ENCODE measurements at places on chromosomes 3 and 15. TPM values are rescaled to one million over a fixed set of nuclear protein-coding genes. Genes with fewer than 3 reads are reported as not detected.

The NFKBIZ gene
- 198 TPM for total RNA-seq

- no peak for DNase-seq
These were observed at the start of gene TNFSF10 for GRCh38 chr3:172522871-172523818. TSS of gene TNFSF10 (minus strand) at chr3:172523430. CDS start at chr3:172523384, 46 bp downstream.

GRCh38 chr15:38065721-38066345 is 131.4 kb downstream of the TMCO5A start:
- DNase-seq = no peak

DNA sequence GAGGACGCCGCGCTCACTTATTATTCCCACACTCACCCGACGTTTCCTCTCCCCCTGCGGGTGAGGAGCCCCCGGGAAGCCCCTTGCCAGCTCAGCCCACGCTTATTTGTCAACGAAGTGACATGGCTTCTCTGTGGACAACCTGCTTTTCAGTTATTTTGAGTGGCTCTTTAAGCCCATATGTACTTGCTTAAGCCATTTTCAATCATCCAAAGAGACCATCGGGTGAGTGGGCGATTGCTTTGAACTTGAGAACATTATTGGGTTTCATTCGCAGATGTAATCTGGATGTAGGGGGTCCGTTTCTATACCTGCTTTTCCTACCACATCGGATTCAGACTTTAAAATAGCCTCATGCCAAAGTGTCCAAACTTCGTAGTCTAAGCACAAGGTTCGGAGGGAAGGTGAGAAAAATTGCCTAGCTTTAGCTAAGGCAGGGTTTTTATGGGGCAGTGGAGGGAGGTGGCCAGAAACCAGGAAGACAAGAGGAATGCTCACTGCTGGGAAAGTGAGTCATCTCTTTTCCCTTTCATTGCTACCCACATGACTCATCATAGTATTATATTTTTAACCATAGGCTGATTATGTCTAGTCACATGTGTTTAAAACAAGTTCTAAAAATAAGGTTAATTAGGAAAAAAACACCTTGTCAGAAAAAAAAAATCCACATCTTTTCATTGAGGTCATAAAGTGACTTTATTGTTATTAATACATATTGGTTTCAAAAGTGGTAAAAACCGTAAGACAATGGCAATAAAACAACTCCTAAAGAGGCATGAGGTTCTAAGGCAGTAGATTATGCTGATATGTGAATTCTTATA is 773.1 kb upstream of the NR2F2 start:
- DNase-seq = peak; percentile 55

The SH2D7 gene
- total RNA-seq = not detected

The LRRN1 gene
- 6.6 TPM for total RNA-seq

DNA sequence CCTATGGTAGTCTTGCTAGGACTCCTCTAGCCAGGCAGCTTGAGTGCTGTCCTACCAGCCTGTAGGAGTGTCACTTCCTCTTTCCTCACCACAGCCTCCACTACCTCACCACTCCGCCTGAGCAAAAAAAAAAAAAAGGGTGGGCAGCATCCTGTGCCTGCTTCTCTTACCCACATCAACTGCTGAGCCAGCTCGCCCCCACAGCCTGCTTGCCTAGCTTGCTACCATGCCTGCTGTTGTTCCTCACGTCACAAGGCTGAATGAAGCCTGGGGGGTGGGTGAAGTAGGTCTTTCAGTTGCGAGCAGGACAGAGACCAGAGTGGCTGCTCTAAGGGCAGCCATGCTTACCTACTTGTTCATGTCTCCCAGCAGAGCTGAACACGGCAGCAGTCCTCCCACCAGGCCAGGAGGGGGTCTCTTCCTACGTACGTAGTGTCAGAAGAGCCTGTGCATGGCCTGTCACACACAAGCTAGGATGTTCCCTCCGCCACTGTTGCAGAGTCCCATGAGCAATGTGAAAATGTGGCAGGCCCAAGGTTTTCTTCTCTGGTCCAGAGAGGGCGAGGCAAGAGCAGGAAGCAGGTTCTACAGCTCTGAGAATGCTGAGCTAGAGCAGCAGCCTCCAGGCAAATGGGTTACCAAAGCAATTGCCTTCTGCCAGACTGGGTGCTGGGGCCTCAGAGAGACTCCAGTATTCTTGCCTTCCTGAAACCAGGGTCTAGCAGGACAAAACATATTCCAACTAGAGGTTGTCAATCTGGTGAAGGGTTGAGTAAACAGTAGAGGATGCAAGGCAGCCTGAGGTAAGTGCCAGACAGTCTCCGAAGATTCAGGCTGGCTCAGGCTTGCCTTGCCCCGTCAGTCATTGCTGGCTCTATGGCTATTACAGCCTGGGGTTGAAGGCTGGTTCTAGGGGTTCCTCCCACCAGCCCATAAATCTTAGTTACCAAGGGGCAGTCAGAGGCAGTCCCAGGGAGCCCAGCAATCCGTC is 8.1 kb downstream of the PPM1M start:
- DNase-seq = peak; percentile 78

The GASK1A gene
- 12.2 TPM for total RNA-seq

DNA sequence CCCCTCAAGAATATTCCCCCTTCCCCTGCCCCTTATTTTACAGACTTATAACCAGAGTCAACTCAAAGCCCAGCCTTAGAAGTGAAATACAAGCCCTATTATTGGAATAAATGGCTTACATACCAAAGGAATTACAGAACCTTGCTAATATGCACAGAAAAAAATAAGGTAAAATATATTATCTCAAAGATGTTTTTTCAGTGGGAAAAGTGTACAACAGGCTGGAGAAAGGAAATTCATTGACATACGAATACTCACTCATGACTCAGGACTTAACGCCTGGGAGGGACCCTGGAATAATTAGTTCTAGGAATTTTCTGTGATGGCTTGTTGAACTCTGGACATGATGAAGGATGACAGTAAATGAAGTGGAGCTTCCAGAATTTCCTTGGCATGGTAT is 27.0 kb downstream of the ARL14 start:
- no peak for DNase-seq

The NDUFB5 gene
- total RNA-seq = 32.5 TPM

DNA sequence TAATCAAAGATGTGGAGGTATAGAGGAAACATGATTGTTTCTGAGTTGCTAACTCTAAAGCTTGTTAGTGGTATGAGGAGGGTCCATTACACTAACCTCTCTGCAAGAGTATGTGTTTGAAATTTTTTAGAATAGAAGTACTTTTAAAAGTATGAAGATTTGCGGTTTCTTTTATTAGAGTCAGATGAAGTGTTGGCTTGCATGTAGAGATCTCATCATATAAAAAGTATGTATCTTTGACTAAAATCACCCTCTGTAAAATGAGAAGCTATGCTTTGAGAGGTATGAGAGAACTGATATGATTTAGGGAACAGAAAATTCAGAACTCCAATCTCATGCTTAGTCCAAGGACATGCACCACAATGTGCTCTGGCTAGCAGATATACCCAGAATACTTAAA is 140.4 kb upstream of the MBNL1 start:
- no peak for DNase-seq

DNA sequence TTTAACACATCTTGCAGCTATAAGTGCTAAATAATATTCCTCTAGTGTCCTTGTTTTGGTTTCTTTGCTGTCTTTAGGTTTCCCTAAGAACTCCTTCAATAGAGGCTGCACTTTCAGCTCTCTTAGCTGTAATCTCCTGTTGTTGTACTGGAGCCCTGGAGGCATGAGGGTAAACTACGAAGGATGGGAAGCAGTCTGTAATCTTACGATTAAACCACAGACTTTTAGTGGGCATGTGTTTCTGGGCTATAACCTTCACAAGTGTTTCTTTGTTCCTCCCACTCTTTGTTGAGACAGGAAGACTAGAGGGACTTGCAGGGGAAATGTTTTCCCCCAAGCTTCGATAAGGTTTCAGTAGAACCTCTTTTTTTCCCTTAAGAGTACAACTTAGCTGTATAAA is 1058.1 kb downstream of the NSUN3 start:
- no peak for DNase-seq

GRCh38 chr15:59131456-59131855 is 26.5 kb downstream of the CCNB2 start:
- no peak for DNase-seq

The ACTRT3 gene
- 1.6 TPM for total RNA-seq

The MOBP gene
- total RNA-seq = 0.23 TPM

DNA sequence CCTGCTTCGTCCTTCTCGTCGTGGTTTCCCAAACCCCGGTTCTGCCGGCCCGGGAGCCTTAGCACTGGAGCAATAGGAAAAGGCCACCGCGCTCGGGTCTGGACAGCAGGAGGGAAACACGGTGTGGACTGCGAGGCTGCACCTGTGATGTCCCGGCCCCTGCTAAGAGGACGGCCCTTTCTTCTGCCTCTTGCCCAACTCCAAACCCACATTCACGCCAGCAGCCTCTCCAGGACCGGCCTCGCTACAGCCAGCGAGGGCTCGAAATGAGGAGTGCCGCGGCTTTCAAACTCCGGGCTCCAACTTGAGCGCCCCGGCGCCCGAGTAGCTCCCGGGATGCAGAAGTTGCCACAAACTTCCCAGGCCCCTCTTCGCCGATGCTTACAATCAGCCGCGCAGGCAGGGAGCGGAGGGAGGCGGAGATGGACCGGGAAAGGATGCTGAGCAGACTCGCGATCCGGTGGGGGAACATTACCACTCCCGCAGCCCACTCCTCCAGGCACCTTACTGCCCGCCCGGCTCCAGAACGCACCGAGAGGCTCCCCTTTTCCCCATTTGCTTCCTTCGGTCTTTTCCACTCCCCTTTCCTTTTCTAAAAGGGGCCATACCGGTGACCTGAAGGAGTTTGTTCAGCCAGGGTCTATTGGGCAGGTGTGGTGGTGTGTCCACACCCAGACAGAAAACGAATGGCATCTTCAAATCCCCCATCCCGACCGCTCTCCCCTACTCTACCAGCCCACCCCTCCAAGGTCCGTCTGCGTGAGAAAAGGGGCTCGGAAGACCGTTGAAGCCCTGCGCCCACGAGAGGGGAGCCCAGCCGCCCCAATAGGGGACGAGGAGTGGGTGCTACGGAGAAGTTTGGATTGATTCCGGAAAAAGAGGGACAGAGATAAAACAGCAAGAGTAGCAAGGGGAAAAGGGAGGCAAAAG is 18.8 kb upstream of the SATB1 start:
- DNase-seq = peak; percentile 81

DNA sequence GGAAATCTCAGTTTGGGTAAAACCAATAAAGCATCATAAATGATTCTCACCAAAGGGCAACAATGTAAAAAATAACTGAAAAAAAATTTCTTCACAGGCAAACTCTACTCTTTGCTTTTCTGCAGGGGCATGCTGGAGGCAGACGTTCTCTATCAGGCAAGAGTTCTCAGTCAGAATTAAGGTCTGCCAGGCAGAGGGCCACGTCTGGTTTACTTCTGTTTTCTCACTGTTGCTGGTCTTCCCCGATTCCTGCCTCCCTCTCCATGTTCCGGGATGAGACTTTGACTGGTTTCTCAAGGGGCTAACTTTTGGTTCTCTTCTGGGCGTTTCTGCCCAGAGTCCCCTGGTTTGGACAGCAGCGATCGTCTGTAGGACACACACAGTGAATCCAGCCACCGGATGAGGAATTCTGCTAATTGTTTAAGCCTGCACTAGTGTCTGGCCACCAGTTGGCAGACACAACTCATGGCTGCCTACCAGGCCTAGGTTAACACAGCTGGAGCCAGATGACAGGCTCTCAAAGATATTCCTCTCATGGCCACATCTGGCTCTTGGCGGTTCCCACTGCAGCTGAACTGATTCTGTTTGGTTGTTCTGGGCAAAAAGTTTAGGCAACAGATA is 273.1 kb downstream of the FOXP1 start:
- no peak for DNase-seq

- no peak for DNase-seq
These were observed 72.1 kb upstream of the ITGA11 start for GRCh38 chr15:68503791-68504680.

Measured in aorta (tissue), 5 donors.